ENCODE measurements at places on chromosomes 2 and 18.

GRCh38 chr2:175372704-175373701 lies 191.5 kb upstream of the ATP5MC3 start:
- DNase-seq = no peak

DNA sequence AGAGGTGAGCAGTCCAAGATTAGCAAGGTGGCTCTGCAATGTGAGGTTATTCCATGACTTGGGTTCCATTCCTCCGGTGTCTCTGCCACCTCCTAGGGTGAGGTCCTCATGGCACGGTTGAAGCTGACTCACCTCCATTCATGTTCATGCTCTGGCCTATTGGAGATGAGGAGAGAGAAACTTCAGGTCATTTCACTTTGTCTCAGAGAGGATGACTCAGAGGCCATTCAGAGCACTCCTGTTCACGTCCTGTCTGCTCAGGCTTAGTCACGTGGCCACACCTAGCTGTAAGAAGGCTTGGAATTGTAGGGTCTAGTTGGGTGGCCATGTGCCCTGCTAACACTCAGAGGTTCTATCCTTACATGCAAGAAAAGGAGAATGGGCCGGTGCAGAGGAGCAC lies 67.5 kb upstream of the MBOAT2 start:
- DNase-seq = no peak

DNA sequence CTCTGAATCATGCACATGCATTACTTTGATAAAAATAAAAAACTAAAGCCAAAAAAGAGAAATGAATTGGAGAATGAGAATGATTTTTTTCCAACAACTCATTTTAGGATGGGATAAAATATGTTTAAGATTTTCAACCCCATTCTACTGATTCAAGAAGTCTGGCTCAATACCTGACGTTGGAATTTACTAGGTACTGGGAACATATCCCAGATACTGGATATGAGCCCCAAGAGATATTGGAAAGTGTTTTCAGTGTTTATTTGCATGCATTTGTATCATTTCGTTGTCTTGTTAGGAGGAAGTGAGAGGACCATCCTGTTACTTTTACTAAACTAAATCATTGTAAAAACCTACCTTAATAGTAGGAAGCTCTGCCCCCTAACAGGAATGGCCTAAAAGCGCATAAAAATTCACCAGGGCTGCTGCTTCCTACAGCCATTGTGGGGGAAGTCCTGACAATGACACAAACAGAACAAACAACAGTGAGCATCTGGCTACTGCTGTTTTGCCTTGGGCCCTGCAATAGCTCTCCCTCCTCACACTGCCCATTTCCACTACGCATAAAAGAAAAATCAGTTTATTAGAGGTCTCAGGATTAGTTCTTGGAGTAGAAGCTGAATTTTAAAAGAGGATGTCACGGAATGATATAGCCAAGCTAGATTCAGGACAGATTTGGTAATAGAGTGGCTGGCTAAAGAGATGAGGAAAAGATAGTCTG lies 35.2 kb downstream of the ANKAR start:
- no peak for DNase-seq

DNA sequence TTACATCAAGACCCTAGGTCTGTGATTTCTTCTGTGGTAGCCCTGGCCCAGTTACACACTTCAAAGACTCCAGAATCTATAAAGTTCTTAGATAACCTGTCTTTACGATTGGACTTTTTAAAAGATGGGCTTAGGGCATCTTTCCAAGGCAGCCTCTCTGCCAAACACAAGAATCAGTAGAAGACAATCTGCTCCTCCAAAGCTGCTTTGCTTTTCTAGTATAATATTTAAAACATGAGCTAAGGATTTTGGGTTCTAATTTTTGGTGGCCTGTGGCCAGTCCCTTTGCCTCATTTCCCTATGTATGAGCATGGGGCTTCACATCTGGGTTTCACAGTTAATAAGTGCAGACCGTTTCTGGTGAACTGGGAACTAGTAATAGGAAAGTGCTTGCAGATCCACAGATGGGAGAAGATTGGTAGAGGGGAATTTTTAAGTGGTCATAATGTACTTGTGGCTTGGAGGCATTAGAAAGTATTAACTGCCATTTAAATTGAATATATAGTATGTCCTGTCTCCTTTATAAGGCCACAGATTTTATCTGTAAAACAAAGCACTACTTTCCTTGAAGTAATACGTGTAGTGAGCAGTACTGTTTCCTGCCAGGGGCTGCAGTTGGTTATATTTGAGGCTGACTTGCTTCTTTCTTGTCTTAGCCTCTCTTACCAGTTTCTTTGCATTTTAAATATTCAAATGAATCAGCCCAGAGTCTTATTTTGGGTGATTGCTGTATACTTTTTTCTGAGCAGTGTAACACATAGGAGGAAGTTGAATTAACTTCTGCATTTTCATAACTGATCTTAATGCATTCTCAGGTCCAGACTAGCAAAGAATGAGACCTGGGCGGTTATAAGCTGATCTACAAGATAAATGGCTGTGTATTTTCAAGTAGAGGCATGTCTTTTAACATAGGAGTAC lies 1.5 kb downstream of the ARPC2 start:
- DNase-seq = no peak

- DNase-seq = no peak
Observed at GRCh38 chr2:175676813-175677212, 325.3 kb downstream of the LNPK start.

DNA sequence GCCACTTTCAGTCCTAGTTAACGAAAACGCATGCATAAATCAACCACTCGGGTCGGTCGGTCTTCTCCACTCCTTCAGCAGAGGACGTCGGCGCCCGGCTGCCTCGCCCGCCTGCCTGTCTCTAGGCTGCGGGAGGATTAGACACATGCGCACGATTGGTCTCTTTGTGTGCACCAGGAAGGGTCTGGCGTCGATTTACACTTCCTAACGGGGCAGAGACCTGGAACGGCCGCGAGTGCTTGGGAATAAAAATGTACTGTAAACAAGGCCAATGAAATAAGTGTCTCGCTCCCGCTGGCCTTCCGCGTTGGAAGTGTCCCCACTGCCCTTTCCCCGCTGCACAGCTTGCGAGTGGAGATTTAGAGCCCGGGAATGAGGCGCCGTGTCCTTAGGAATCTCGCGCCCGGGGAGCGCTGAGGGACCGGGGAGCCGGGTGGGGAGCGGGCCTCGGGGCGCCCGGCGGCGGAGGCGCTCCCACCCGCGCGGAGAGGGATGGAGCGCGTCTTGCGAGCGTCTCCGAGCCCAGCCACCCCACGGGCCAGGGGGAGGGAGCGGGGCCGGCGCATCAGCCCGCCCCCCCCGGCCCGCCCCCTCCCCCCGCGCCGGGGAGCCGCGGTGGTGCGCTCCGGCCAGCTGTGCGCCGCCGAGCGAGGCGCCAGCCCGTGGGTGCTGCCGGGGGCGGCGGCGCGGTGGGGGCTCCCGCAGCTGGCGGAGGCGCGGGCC lies at the start of gene DOK6:
DOK6 (plus strand) TSS at position 636 of the 723 bp plus-strand sequence.
- DNase-seq = peak; percentile 65

DNA sequence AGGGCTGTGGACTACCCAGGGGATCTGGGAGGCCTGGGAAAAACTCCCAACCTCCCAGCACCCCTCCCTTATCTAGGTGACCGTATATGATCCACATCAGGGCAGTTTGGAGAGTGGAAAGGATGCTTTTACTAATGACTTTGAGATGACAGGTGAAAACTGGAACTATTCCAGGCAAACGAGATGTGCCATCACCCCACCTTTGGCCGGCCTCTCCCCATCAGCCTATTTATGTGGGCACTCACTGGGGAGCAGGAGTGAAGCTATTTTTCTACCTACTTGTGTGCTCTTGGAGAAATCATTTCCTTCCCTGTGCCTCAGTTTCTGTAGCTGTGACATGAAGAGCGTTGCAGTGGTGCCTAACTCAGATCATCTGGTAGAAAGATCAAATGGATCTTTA lies 107.2 kb downstream of the SMAD7 start:
- peak; percentile 33 for DNase-seq

- no peak for DNase-seq
Observed at GRCh38 chr2:220215785-220216184, 588.4 kb downstream of the SLC4A3 start.

DNA sequence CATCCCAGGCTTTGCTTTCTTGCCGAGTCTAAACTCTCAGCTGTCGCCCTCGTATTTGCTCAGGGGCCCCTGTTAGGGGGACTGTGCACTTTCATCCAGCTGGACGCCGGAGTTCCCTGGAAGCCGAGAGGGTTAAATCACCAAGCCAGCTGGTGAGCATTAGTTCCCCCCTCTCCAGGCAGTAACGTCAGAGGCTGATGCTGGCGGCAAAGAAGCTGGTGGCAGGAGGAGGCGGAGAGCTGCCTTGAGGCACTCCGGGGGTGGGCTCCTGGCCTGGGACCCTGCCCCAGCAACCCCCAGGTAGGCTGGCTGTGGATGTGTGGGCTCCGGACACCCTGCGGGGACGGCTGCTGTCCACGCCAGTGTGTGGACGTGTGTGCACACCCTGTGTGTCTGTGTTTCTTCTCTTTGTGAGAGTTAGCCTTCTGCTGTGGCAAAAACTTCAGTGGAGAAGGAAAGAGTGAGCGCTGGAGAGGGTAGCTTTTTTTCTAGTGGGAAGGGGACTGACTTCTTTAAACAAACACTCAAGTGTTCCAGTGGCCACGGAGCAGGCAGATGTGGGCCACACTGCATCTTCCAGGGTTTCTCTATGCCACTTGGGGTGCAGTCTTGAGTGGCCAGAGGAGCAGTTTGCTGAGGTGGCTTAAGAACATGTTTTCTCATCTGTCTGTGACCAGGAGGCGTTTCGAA lies 84.7 kb downstream of the GLI2 start:
- no peak for DNase-seq

GRCh38 chr2:143635302-143635701 lies 506.1 kb downstream of the ARHGAP15 start:
- no peak for DNase-seq

GRCh38 chr18:3885209-3885792 lies 435.3 kb downstream of the TGIF1 start:
- no peak for DNase-seq

- no peak for DNase-seq
Observed at GRCh38 chr2:19754907-19755306, 146.9 kb downstream of the TTC32 start.

- DNase-seq = no peak
Observed at GRCh38 chr18:67410075-67411070, 106.1 kb downstream of the DSEL start.

DNA sequence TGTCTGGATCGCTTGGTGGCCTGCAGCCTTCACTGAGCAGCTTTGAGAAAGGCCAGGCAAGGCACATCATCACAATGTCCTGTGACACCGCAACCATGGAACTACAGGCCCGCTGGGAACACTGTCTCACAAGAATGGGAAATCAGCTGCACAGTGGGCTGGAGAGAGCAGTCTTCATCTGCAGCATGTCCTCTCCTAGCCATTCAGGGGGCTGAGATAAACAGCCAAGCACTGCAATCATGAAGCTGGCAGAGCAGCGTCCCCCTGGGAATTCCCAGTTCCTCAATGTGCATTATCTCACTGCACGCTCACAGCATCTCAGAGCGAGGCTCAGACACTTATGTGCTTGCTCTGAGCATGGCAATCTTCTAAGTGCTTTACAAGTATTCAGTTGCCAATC lies 1.9 kb downstream of the CMPK2 start:
- DNase-seq = no peak

DNA sequence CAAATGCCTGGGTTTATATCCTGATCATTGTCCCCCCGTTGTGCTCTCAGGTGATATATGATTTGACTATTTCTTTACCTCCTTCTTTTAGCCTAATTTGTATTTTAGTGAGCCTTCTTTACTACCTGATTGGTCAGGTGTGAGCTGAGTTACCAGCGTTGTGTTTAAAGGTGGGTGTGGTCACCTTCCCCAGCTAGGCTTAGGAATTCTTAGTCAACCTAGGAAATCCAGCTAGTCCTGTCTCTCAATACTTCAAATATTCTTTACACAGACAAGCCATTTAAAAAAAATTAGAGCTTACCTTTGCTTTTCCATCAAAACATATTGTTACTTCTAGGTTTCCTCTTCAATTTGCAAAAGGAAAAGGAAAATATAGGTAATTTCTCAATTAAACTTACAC lies 30.2 kb downstream of the KYNU start:
- no peak for DNase-seq

DNA sequence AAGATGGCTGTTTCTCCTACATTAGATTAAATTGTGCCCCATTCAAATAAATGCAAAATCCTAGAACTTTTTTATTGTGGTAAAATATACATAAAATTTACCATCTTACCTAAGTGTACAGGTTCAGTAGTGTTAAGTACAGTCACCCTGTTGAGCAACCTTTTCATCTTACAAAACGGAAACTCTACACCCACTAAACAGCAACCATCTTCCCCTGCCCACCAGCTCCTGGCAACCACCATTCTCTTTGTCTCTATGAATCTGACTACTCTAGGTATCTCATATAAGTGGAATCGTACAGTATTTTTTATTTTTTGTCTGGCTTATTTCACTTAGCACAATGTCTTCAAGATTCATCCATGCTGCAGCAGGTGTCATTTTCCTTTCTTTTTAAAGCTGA lies 53.0 kb downstream of the ASXL2 start:
- no peak for DNase-seq

DNA sequence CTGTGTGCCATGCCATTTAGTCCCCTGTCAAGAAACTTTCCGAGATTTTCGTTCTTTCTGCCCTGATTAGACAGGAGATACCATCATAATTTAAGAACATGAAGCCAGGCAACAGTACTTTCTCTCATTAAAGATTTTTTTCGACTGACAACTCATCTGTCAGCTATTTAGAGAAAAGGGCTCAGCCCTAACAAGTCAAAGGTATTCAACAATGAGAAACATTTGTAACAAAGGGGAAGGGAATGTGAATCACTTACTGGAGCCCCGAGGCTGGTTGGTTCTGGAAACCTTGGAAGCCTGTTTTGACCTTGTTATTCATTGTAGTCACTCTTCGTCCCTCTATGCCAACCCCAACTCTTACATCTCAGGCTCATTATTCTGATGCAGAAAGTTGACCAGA lies 199.4 kb downstream of the SPP2 start:
- DNase-seq = no peak

DNA sequence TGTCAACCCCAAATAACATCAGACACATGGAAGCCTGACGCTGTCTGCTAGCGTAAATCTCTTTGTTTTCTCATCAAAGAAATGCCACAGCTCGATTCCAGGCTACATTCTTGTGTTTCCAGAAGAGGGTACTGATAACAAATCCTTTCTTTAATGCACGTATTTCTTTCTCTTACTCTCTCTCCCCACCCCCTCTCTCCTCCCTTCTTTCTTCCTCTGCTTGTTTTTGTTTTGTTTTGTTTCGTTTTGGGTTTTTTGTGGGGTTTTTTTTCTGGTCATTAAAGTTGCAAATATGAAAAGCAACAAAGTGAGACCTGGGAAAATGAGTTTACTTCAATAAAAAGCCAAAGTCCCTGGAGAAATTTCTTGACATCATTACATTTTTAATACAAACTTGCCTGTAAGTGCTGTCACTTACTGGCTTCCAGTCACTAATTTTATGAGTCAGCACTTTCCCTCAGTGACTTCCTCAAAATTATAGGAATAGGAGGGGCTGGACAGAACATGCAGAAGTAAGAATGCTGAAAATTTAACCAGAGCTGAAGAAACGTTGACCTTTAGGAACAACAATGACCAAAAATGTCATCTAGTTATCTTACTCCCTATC lies 106.7 kb upstream of the NABP1 start:
- no peak for DNase-seq

GRCh38 chr18:56727399-56727798 lies 76.2 kb downstream of the WDR7 start:
- no peak for DNase-seq
